ENCODE measurements at places on chromosomes 5 and 9.

- no peak for DNase-seq
Observed at GRCh38 chr5:116469631-116470030, 105.0 kb downstream of the SEMA6A start.

DNA sequence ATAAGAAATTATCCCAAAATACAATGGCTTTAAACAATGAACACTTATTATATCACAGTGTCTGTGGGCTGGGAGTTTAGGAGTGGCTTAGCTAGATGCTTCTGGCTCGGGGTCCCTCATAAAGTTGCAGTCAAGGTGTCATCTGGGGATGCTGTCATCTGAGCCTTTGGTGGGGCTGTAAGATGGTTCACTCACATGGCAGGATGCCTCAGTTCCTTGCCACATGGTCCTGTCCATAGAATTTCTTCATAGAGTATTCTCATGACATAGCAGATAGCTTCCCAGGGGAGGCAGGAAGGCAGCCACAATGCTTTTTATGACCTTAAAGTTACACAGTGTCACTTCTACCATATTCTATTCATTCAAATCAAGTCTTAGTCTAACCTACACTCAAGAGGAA, 51.2 kb upstream of the HMHB1 start:
- no peak for DNase-seq

GRCh38 chr9:101498323-101498722, 35.3 kb upstream of the RNF20 start:
- DNase-seq = no peak

- DNase-seq = no peak
Observed at GRCh38 chr9:2288309-2288708, 273.2 kb downstream of the SMARCA2 start.

DNA sequence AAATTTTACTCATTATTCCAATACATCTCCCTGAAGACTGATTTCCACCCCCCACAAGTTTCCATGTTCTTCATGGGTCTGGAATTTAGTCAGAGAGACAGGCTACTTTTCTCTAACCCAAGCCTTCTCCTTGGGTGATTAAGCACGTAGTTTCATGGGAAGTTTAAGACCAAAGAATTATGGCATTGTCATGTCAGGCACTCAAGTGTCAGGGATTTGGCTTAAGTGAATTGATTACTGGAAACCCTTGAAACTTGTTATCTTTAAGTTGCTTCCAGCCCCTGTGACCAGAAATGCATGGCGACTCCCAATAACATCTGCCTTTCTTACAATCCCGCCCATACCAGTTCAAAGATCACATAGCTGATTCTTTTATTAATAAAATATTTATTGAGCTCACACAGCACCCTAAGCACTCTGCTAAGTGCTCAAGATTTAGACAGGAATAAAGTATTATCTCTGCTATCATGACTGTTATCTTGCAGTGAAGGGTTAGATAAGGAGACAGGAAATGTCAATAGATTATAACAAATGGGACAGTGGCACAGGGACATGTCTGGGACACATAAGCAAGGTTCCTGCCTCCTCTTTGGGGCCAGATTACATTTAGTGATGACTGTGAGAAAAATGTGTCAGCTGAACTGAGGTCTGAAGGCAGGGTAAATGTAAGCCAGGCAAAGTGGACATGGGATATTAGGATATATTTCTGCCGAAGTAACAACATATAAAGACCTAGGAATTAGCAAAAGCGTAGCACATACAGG, 241.2 kb upstream of the TNC start:
- DNase-seq = no peak

GRCh38 chr5:138725153-138725817, 27.9 kb upstream of the CTNNA1 start:
- no peak for DNase-seq

DNA sequence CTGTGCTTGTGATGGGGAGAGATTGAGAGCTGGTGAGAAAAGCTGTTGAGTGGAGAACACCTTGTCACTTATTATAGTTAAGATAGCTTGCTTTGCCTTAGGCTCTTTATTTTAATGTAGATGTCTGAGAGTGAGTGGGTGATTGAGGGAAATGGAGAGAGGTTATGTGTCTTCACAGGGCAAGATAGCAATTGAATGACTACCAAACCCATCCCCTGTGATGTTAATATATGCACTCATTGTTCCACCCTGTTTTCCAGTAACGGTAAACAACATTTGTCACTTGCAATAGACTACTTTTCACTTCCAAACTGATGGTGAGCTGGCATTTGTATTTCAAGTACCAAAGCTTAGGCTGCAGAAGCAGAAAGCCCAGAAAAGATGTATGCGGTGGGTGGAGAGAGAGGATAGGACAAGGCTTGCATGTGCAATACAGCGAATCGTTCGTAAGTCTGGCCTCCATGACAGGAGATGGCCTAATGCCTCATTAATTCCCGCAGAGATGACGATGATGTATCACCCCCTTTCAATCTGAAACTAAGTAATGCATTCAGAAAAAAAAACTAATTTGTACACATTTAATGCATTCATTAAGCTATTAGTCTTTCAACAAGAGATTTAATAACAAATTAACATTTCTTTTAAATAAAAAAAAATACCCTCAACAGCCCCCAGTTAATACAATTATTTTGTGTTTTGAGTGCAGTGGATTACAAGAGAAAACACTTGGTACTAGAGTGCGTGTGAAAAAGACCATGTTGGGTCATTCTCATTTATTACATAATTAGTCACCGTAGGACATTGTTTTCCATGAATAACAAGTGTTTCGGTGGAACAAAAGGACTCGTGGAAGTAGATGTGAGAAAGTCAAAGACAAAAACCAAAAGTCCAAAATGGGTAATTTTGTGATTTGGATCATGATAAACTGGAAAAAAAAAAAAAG, 699.0 kb downstream of the BRINP1 start:
- no peak for DNase-seq

All from GM04504 (cell line).